NCI-H2227 treated with DMSO at 0.1 percent for 48 hours (cell line): ENCODE measurements at places on chromosomes 4 and X.

GRCh38 chr4:99157478-99157935 lies 13.4 kb upstream of the ADH4 start:
- DNase-seq: no peak

GRCh38 chr4:11355226-11355625 lies 73.5 kb downstream of the HS3ST1 start:
- no peak for DNase-seq

DNA sequence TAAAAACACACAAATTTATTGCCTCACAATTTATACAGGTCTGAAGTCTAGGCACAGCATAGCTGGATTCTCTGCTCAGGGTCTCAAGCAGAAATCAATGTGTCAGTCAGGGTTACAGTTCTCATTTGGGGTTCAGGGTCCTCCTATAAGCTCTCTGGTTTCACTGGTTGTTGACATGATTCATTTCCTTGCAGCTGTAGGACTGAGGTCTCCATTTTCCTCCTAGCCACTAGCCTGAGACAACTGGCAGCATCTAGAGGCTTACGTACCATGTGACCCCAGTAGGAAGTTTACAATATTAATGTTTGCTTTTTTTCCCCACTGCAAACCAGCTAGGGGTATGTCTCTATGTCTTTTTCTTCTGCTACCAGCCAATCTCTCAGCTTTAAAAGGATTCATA lies 102.5 kb downstream of the CPEB2 start:
- DNase-seq: no peak

GRCh38 chr4:56320293-56320692 lies 67.0 kb downstream of the AASDH start:
- DNase-seq: no peak

- no peak for DNase-seq
Observed at GRCh38 chr4:35325908-35326453, 918.3 kb downstream of the ARAP2 start.

- no peak for DNase-seq
Observed at GRCh38 chrX:103304705-103305104, 6.1 kb downstream of the BEX2 start.

- no peak for DNase-seq
Observed at GRCh38 chr4:8067945-8068896, 90.4 kb downstream of the ABLIM2 start.

GRCh38 chrX:46954716-46955115 lies 42.5 kb downstream of the JADE3 start:
- no peak for DNase-seq

- DNase-seq: no peak
Observed at GRCh38 chr4:74230902-74231499, 73.1 kb downstream of the MTHFD2L start.

DNA sequence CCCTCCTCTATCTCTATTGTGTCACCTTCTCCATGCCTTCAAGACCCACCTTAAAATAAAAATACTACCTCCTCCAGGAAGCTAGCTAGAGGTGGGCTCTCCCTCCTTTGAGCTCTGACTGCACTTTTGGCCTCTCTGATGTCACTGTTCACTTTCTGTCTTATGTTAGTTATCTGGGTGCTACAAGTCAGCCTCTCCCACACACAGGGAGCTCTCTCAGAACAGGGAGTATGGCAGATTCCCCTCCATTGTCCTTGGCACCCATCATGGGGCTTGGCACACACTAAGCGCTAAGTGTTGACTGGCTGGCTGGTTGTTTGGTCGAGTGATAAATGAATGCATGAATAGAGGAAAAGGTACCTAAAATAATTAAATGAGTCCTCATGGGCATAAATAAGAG lies 21.2 kb upstream of the KDM5C start:
- DNase-seq: no peak

GRCh38 chr4:100823993-100824323 lies 306.1 kb upstream of the EMCN start:
- DNase-seq: no peak

- no peak for DNase-seq
Observed at GRCh38 chr4:29415771-29416170, 1304.4 kb upstream of the PCDH7 start.

- DNase-seq: no peak
Observed at GRCh38 chr4:126136922-126137781, 822.4 kb downstream of the FAT4 start.

DNA sequence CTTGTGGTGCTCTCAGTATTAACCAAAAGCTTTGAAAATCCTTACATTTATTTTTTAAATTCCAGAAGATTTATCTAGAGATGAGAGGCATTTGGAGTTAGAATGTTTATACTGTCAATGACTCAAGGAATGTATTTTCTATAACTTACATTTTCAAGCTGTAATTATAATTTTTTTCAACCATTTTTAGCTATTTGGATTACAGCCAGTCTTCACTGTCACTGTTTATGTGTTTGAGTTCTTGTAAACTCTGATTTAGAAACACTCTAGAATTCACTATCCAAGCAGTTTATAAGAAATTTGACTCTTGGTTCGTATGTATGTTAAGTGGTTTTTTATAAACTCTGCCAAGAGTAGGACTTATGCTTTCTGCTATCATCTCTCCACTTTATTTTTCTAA lies 36.7 kb upstream of the GUCY1A1 start:
- no peak for DNase-seq

GRCh38 chr4:146132445-146132844 lies 43.1 kb upstream of the LSM6 start:
- DNase-seq: no peak

DNA sequence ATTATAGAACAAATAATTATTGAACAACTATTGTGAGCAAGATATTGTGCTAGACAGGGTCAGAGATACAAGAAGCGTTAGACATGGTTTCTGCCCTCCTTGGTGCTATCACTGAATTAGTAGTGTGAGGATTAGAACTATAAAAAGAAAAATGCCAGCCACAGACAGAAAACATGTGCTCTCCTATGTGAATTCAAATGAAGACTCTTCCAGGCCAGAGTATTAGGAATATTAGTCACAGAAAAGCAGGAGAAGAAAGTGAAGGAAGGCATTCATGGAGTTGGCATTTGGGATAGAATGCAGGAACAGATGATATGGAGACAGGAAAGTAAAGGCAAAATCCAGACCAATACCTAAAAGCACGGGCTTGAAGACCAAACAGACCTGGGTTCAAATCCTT lies 179.6 kb upstream of the TENM3 start:
- DNase-seq: no peak

DNA sequence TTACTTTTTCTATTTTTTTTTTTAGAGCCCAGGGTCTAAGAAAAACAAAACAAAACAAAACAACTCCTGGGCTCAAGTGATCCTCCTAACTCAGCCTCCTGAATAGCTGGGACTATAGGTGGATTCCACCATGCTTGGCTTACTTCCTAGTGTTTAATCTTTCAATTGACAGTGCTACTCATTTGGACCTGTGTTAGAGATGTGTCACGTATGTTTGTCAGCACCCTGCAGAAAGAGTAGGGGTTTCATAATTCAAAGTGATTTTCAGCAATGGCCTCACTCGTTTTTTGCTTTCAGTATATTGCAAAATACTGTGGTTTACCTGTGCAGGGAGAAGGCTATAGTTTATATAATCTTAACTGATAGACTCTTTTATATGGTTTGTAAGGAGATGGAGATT lies 71.6 kb upstream of the TEX13D start:
- DNase-seq: no peak

DNA sequence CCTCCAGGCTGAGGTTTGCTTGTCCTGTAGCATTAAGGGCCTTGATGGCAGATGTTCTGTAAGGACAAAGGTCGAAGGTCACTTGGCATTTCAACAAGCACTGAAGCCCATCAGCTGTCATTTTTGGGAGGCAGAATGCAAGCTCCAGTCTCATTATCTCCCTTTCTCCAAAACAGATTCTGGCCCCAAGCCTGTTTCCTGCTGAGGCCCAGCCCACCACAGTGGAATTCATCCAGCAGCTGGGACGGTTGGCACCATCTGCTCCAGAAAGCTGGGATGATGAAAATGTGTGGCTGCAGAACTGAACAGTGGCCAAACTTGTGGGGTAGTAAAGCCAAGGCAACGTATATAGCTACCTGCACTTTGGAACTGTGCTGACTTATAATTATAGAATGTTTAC lies 17.7 kb upstream of the PPEF2 start:
- no peak for DNase-seq

GRCh38 chrX:47156611-47157520 lies 11.8 kb downstream of the RBM10 start:
- no peak for DNase-seq

DNA sequence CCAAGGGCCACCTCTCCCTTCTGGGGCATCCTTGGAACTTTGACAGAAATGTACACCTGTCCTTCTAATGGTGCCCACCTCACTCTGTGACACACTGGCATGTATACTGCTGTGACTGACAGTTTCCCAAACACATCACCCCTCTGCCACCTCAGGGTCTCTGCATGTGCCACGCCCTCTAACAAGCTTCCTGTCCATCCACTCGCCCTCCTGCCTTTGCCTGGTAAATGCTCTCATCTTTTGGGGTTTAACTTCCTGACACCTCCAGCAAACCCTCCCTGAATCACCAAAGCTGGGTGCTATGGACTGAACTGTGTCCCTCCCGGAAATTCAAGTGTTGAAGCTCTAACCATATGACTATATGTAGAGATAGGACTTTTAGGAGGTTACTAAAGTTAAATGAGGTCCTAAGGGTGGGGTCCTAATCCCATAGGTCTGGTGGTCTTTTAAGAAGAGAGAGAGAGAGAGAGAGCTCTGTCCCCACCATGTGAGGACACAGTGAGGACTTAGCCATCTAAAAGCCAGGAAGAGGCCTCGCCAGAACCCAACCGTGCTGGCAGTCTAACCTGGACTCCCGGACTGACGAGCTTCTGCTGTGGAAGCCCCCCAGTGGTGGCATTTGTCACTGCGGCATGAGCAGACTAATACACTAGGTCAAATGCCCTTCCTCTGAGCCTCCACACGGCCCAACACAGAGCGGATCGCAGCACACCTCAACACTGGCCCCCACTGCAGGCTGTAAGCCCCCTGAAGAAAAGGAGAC lies 95.6 kb downstream of the AFAP1 start:
- no peak for DNase-seq

DNA sequence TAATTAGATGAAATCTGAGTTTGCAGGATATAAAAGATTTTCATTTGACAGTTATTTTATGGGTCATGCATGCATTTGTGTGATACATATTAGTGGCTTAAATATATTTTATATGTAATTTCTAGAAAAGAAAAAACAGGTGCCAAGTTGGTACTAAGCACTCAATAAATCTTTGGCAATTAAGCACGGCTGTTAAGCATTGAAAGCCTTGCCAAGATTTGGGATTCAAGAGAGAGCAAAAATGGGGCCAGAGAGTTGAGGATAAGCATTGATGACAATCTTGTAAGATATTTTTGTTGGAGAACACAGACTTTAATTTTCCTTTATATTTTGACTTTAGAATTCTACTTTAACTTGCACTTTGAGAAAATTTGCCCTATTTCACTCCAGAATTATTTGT lies 249.8 kb upstream of the MAD2L1 start:
- no peak for DNase-seq

DNA sequence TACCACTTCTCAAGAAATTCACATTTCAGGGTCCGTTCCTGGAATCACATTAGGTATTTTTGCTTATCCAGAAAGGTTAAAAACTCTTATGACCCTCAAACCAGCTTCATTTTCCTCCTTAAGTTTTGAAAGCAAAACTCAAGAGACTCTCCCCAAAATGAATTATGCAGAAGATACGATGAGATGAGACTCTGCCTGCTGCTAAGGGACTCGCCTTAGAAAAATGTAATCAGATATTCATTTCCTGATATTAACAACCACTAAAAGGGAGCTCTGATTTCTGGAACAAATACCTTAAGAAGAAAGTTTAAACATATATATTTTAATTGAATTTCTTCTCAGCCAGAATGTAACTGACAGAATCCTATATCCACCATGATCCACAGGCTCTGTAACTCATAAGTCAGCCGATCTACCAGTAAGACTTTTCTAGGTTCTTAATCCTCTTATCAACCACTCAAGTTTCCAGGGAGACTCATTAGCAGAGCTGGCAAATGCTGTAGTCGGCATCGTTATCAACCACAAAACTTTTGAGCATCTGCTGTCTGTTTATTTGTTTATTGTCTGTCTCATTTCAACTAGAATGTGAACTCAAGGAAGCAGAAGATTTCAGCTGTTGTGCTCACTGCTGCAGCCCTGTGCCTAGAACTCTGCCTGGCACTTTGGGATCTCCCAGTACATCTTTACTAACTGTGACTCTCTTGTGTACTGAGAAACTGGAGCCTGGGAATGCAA lies 112.5 kb downstream of the LDB2 start:
- DNase-seq: no peak

DNA sequence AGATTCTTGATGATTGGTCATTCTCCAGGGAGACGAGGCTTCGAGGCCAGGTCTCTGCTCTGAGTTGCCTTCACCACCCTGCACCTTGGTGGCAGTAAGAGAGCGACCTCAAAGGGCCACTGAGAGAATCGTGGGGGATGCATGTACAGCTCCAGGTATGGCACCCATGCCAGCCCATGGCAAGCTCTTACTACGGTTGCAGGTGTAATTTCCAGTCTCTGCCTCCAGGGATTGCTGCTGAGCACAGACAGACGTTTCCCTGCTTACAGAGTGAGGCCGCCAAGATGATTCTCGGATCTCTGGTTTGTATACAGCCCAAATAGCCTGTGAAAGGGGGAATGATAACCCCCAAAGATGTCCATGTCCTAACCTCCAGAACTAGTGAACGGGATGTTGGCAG lies 16.3 kb upstream of the DRD5 start:
- DNase-seq: no peak

GRCh38 chrX:123087326-123087725 lies 96.8 kb upstream of the GRIA3 start:
- DNase-seq: no peak
